ENCODE measurements at places on chromosomes 1 and 21. TPM values are rescaled to one million over a fixed set of nuclear protein-coding genes. Genes with fewer than 3 reads are reported as not detected.

Gene FLG2
- not detected for total RNA-seq

Gene RPTN
- not detected for total RNA-seq

Gene C1orf94
- total RNA-seq: not detected

Gene HPDL
- total RNA-seq: 78.2 TPM

Gene OR2AK2
- total RNA-seq: not detected

Gene PM20D1
- total RNA-seq: 0.21 TPM

Gene RHD
- not detected for total RNA-seq

Gene ACTL8
- total RNA-seq: 88.9 TPM

Gene BSND
- not detected for total RNA-seq

Gene DISC1
- 13.5 TPM for total RNA-seq

Gene SPOCD1
- total RNA-seq: 0.66 TPM

DNA sequence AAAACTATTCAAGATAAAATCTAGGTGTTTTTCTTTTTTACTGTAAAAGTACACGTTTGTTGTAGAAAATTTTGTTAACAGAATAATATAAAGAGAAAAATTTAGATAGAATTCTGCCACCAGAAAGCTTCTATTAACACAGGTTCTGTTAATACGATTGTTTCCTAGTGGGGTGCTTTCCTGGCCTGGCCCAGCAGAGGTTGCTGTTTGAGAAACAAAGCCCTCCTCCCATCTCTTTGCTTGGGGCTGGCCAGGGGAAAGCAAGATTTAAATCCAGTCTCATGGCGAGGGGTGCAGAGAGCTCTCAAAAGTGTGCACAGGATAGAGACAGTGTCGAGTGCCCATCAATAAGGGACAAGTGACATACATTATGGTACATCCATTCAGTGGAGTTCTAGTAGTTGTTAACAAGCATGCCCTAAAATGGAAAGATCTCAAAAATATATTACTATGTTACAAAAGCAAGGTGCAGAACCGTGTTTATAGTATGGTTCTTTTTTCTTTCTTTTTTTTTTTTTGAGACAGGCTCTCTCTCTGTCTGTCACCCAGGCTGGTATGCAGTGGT, 14.6 kb upstream of the ACBD3 start:
- H3K27me3 ChIP-seq: no peaks in the 10 kb centered on the region
- H3K27ac ChIP-seq: no peak overlapping the region
- no peak overlapping the region for H3K4me3 ChIP-seq
- H3K4me1 ChIP-seq: no peaks in the 10 kb centered on the region
- DNase-seq: peak; percentile 22

- peak overlapping the region; percentile 55 for H3K27ac ChIP-seq
- H3K36me3 ChIP-seq: no peaks in the 10 kb centered on the region
- no peak for DNase-seq
- no peaks in the 10 kb centered on the region for H3K27me3 ChIP-seq
Observed at GRCh38 chr1:33348194-33348593, 27.3 kb upstream of the A3GALT2 start.

DNA sequence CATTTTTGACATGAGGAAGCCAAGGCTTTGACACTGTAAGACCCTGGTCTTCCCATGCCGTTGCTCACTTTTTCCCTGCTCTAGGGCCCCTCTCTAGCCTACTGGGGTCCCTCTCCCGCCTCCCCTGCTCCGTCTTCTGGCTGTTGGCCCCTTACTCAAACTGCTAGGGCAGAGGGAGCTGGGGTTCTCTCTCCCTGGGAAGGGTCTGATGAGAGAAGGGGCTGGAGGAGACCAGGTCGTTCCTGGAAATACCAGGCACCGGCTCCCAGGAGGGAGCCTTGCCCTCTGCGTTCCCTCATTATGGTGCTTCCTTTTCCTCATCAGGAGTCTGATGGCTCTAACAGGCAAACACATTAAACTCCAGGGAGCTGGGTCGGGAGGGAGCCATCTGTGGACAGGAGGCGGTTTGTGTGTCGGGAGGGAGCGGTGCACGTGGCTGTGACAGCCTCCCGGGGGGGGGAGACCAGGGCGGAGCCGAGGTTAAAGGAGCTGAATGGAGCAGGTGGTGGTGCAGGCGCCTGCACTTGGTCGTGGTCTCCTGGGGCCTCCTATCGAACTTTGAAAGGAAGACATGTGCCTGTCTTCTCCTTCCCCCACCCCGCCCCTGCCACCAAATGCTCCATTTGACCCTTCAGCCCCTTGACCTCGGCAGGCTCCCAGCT, 35.4 kb upstream of the LHX4 start:
- peaks cover 4% of the 10 kb centered on the region for H3K4me1 ChIP-seq
- H3K4me3 ChIP-seq: no peak overlapping the region
- DNase-seq: no peak
- no peak overlapping the region for H3K27ac ChIP-seq

GRCh38 chr21:28699596-28700259, 292.9 kb downstream of the LTN1 start:
- no peak overlapping the region for H3K4me3 ChIP-seq
- no peaks in the 10 kb centered on the region for H3K36me3 ChIP-seq
- DNase-seq: no peak
- H3K4me1 ChIP-seq: no peaks in the 10 kb centered on the region
- no peaks in the 10 kb centered on the region for H3K27me3 ChIP-seq
- no peak overlapping the region for H3K27ac ChIP-seq

DNA sequence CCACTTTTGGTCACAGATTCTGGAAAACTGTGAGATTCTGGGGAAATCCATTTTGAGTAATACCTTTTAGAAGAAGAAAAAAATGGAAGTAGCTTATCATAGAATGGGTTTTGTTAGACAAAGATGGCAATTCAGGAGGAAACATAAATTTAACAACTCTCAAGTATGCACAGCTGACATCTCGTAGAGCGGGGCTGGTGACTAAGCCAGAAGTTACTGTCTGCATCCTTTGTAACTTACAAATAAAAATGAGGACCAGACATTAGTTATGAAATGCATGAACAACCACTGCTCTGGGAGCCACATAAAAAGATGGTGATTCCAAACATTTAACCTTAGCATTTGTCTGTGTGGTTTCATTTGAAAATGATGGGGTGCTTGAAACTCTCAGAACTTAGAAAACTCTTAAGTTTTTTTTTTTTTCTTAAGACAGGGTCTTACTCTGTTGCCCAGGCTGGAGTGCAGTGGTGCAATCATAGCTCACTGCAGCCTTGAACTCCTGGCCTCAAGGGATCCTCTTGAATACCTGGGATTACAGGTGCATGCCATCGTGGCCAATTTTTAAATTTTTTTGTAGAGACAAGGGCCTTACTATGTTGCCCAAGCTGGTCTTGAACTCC, 49.2 kb upstream of the ATP5PO start:
- no peaks in the 10 kb centered on the region for H3K27me3 ChIP-seq
- no peaks in the 10 kb centered on the region for H3K36me3 ChIP-seq
- no peak overlapping the region for H3K4me3 ChIP-seq

- no peak overlapping the region for H3K4me3 ChIP-seq
- no peaks in the 10 kb centered on the region for H3K4me1 ChIP-seq
- H3K36me3 ChIP-seq: no peaks in the 10 kb centered on the region
- H3K27me3 ChIP-seq: no peaks in the 10 kb centered on the region
- no peak for DNase-seq
- no peak overlapping the region for H3K27ac ChIP-seq
Observed at GRCh38 chr1:11298390-11299224, 25.6 kb downstream of the UBIAD1 start.

DNA sequence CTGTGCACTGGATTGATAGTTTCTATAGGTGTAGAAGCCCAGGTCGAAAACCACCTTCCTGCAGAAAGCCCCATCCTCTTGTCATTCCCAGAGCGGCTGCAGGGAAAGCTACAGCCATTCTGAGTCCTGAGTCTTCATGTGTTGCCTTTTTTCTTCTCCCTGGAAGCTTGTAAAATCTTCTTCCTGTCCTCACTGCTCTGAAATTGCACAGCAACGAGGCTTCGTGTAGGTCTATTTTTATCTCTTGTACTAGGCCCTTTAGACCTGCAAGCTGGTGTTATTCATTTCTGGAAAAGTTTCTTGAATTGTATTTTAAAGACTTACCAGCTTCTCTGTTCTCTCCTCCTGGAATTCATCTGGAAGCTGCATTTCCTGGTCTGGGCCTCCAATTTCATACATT, 44.2 kb upstream of the ETS2 start:
- H3K4me1 ChIP-seq: no peaks in the 10 kb centered on the region
- H3K27me3 ChIP-seq: no peaks in the 10 kb centered on the region
- no peaks in the 10 kb centered on the region for H3K36me3 ChIP-seq
- no peak for DNase-seq
- no peak overlapping the region for H3K27ac ChIP-seq
- no peak overlapping the region for H3K4me3 ChIP-seq

GRCh38 chr1:217590598-217590997, 40.3 kb downstream of the GPATCH2 start:
- peak overlapping the region; percentile 10 for H3K27ac ChIP-seq
- no peaks in the 10 kb centered on the region for H3K27me3 ChIP-seq
- H3K4me1 ChIP-seq: peaks cover 28% of the 10 kb centered on the region
- no peak overlapping the region for H3K4me3 ChIP-seq
- peak; percentile 37 for DNase-seq

DNA sequence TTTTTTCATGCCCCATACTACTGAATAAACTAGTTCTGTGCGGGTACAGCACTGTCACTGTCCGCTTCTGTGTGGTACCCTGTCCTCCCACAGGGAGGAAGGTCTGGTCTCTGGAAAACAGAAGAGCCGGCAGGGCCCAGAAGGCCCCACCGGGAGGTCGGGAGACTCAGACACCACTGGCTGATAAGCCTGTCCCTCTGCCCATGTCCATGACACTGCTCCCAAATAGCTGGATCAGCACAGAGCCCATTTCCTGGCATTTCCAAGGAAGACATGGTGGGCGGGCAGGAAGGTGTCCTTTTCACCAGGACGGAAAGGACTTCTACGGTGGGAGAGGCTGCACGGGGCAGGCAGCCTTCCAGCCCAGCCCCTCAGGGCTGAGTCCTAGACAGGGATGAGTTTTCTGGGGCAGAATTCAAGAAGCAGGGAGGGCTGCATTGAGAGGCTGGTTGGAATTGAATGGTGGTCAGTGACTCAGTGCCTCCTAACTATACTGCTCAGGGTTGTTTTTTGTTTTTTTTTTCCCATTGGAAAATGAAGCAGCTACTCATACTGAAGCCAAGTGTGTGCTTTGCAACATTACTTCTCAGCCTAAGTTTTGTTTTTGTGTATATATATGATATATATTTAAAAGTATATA, 7.1 kb downstream of the PSRC1 start:
- peak overlapping the region; percentile 22 for H3K4me3 ChIP-seq
- DNase-seq: peak; percentile 16
- peak overlapping the region; percentile 31 for H3K27ac ChIP-seq

GRCh38 chr1:11963622-11964021, 16.6 kb upstream of the MFN2 start:
- no peak overlapping the region for H3K27ac ChIP-seq
- H3K4me1 ChIP-seq: no peaks in the 10 kb centered on the region
- no peak overlapping the region for H3K4me3 ChIP-seq
- no peaks in the 10 kb centered on the region for H3K36me3 ChIP-seq
- H3K27me3 ChIP-seq: no peaks in the 10 kb centered on the region
- DNase-seq: no peak

- H3K27me3 ChIP-seq: no peaks in the 10 kb centered on the region
- no peaks in the 10 kb centered on the region for H3K36me3 ChIP-seq
- H3K4me3 ChIP-seq: no peak overlapping the region
- no peaks in the 10 kb centered on the region for H3K4me1 ChIP-seq
Observed at GRCh38 chr1:201085902-201086735, 26.1 kb downstream of the CACNA1S start.

DNA sequence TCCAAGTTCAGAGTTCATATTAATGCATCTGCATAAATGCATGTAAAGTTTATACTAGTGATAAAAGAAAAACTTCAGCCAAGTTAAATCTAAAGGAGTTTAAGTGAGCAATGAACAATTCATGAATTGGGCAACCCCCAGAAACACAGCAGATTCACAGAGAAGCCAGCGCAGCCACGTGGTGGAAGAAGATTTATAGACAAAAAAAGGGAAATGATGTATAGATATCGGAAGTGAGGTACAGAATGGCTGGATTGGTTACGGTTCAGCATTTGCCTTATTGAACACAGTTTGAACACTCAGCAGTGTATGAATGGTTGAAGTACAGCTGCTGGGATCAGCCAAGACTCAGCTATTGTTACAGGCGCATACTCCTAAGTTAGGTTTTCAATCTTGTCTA, 5.7 kb downstream of the AK5 start:
- DNase-seq: no peak
- no peaks in the 10 kb centered on the region for H3K27me3 ChIP-seq
- no peak overlapping the region for H3K4me3 ChIP-seq
- no peak overlapping the region for H3K27ac ChIP-seq
- no peaks in the 10 kb centered on the region for H3K4me1 ChIP-seq

DNA sequence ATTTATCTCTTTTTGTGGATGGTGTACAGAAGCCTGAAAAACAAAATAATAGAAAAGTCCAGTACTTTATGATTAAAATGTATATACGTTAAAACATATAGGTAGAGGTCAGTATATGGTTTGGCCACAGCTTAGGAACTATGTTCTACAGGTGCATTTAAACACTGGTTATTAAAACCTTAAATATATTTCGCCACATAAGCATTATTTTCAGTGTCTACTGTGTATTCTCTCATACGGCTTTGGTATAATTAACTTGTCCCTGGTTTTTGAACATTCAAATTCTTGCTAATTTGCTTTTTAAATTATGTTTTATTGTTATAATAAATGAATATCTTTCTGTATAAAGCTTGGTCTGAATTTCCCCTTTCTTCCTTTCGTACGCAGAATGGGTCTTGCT, 87.9 kb downstream of the GTF2B start:
- H3K36me3 ChIP-seq: no peaks in the 10 kb centered on the region
- H3K4me1 ChIP-seq: no peaks in the 10 kb centered on the region
- H3K27me3 ChIP-seq: no peaks in the 10 kb centered on the region
- no peak overlapping the region for H3K4me3 ChIP-seq
- no peak overlapping the region for H3K27ac ChIP-seq
